Activated CD4-positive, alpha-beta T cell treated with anti-CD3 and anti-CD28 coated beads, Interleukin-2, amount 10 ng/mL, durations not matched to agents 7 days and 5 days (primary cell): ENCODE measurements at places on chromosomes 11 and 22.
A peak's percentile ranks its signal among the peaks of the same experiment; 100 is the strongest.

DNA sequence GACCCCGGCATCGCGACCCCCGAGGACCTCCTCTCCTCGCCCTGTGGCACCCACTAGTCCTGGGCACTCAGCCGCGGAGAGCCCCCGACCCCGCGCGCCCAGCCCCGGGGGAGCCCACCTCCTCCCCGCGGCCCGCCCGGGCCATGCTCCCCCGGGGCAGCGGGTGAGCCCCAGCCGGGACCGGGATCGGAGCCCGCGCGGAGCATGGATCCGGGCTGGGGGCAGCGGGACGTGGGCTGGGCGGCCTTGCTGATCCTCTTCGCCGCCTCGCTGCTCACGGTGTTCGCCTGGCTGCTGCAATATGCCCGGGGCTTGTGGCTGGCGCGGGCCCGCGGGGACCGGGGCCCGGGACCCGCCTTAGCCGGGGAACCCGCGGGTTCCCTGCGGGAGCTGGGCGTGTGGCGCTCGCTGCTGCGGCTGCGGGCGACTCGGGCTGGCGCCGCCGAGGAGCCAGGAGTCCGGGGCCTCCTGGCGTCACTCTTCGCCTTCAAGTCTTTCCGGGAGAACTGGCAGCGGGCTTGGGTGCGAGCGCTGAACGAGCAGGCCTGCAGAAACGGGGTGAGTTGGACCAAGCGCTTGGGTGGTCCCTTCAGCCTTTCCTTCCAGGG is 498 bp downstream of the C2CD2L start:
- DNase-seq, result no peak
- peaks cover 38% of the 10 kb centered on the region for H3K36me3 ChIP-seq
- H3K4me1 ChIP-seq, result peaks cover 54% of the 10 kb centered on the region
- no peaks in the 10 kb centered on the region for H3K27me3 ChIP-seq

DNA sequence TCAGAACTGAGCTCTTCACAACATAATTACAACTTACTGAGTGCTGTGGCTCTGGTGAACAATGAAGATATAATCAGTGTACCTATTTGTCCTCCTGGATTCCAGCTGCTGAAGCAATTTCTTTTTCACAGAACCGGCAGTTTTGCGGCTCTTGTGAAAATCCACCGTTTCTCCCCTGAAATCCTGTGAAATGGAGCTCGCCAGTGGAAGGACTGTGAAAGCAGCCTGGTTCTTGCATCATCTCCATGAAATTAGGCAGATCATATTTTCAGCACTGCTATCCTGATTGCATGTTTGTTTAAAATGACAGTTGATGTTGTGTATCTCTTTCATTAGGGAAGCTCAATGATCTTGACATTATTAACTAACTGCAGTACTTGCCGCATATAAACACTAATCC is 120.2 kb upstream of the SNX19 start:
- no peak overlapping the region for H3K4me3 ChIP-seq
- DNase-seq, result no peak
- H3K27me3 ChIP-seq, result no peaks in the 10 kb centered on the region
- H3K4me1 ChIP-seq, result no peaks in the 10 kb centered on the region
- no peak overlapping the region for H3K27ac ChIP-seq
- no peaks in the 10 kb centered on the region for H3K36me3 ChIP-seq

GRCh38 chr11:111469200-111469599 is 43.0 kb downstream of the BTG4 start:
- H3K4me1 ChIP-seq, result no peaks in the 10 kb centered on the region
- no peak for DNase-seq
- H3K27me3 ChIP-seq, result peaks cover 18% of the 10 kb centered on the region
- H3K27ac ChIP-seq, result no peak overlapping the region
- no peaks in the 10 kb centered on the region for H3K36me3 ChIP-seq

GRCh38 chr11:28773606-28774005 is 665.4 kb downstream of the METTL15 start:
- no peak overlapping the region for H3K27ac ChIP-seq
- no peaks in the 10 kb centered on the region for H3K4me1 ChIP-seq
- no peaks in the 10 kb centered on the region for H3K27me3 ChIP-seq
- DNase-seq, result no peak

DNA sequence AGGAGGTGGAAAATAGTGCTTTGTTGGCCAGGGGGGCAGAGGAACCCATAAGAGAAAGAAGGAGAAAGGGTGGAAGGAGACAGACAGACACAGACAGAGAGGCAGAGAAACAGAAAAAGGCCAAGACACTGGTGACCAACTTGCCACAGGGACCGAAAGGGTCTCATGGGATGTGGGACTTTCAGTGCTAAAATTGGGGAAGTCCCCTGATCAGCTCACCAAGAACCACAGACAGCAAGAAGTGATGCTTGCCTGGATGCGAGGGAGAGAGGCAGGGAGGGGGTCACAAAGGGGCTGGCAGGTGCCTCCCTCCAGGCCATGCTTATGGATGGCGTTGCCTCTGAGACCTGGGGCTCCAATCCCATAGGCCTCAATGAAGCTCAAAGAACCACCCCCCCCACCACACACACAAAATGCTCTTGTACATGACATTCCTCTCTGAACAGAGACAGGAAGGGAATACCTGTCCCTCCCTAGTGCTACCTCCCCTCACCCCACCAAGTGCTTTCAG is 413.4 kb downstream of the MN1 start:
- no peak overlapping the region for H3K27ac ChIP-seq
- H3K4me3 ChIP-seq, result no peak overlapping the region
- H3K27me3 ChIP-seq, result peaks cover 4% of the 10 kb centered on the region
- H3K36me3 ChIP-seq, result no peaks in the 10 kb centered on the region
- no peak for DNase-seq
- no peaks in the 10 kb centered on the region for H3K4me1 ChIP-seq

GRCh38 chr11:119091966-119092879 is 7.5 kb downstream of the HMBS start:
- peak overlapping the region; percentile 94 for H3K4me3 ChIP-seq
- peaks cover 53% of the 10 kb centered on the region for H3K36me3 ChIP-seq
- no peak for DNase-seq
- H3K4me1 ChIP-seq, result peaks cover 70% of the 10 kb centered on the region
- H3K27me3 ChIP-seq, result no peaks in the 10 kb centered on the region

DNA sequence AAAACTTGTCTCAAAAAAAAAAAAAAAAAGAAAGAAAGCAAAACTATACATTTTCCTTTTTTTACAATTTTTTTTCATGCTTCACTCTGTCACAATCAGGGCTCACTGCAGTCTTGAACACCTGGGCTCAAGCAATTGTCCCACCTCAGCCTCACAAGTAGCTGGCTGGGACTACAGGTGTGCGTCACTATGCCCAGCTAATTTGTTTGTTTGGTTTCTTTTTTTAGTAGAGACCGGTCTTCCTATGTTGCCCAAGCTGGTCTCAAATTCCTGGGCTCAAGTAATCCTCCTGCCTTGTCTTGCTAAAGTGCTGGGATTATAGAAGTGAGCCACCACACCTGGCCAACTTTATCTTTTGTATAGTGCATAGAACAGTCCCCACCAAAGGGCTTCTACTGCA is 15.0 kb upstream of the CXCR5 start:
- no peak for DNase-seq
- no peak overlapping the region for H3K4me3 ChIP-seq
- H3K4me1 ChIP-seq, result peaks cover 33% of the 10 kb centered on the region
- no peaks in the 10 kb centered on the region for H3K27me3 ChIP-seq
- H3K36me3 ChIP-seq, result no peaks in the 10 kb centered on the region

DNA sequence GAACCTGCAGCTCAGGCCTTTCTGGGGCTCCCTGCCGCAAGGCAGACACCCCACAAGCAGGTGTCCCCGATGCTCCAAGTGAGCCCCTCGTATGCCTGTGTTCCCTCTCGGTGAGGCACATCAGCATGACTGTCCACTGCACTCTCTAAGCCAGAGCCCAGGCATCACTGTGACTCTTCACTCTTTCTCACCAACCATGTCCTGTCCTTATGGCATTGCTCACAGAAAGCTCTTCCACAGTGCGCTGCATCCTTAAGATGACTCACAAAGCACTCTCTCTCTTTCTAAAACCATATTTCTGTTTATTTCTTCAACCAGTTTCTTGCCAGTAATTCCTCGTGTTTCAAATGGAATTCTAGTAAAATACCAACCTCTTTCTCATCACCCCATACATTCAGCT is 18.1 kb downstream of the GAB4 start:
- peaks cover 10% of the 10 kb centered on the region for H3K27me3 ChIP-seq
- DNase-seq, result no peak
- no peak overlapping the region for H3K27ac ChIP-seq
- no peaks in the 10 kb centered on the region for H3K36me3 ChIP-seq
- no peaks in the 10 kb centered on the region for H3K4me1 ChIP-seq

DNA sequence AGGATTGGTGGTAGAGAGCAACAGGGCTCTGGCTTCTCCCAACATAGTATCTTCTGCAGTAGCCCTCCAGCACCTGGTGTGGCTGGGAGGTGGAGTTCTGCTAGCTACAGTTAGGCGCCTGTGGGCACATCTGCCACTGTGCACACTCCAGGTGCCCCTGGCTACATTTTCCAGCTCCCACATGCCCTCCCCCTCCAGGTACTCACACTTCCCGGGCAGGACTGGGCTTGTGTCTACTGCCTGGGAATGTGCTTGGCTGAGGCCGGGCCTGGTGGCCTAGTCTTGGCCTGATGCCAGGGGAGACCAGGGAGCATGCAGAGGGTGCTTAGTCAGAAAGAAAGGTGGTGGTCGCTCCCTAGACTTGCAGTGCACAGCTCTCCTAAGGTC is 15.8 kb downstream of the PHLDB1 start:
- H3K4me3 ChIP-seq, result no peak overlapping the region
- H3K4me1 ChIP-seq, result peaks cover 11% of the 10 kb centered on the region
- no peak overlapping the region for H3K27ac ChIP-seq

DNA sequence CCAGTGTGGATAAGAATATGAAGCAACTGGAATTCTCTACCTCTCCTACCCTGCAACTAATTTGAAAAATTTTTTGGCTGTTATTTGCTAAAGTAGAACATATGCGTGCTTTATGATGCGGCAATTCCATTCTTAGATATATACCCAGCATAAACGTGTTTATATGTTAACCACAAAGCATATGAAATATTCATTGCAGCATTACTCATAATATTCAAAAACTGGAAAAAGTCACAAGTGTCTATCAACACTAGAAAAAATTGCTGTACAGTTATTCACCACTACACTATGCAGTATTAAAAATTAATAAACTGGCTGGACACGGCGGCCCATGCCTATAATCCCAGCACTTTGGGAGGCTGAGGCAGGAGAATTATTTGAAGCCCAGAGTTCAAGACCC is 226.4 kb downstream of the LUZP2 start:
- no peaks in the 10 kb centered on the region for H3K4me1 ChIP-seq
- no peak overlapping the region for H3K27ac ChIP-seq
- no peak for DNase-seq
- no peaks in the 10 kb centered on the region for H3K36me3 ChIP-seq
